ENCODE measurements at places on chromosomes 2 and 18.
A peak's percentile ranks its signal among the peaks of the same experiment; 100 is the strongest.

DNA sequence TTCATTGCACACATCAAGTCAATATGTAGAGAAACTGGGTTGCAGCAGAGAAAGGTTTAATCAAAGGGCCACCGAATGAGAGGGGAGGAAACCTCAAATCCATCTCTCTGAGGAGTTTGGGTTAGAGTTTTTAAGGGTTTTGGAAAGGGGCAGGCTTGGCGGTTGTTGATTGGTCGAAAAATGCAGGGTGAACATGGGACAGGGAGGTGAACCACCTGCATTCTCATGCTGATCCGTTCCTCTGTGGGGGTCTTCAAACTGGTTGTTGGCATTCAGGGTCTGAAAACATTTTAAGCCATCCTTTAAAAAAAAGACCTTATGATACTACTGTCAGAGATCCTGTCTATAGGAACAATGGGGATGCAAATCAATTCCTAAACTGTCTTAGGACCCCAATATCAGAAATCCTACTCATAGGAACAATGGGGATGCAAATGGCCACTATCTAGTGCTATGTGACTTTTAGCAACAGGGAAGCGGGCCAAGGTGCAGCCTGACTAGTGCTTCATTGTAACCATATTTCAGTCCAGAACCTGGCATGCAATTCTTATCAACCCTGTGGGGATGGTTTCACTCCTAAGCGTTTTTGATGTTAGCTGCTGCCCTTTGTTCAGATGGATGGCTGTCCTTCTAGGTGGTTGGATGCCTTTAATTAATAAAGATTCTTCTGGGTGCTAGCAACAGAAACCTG lies 120.1 kb upstream of the MGAT5 start:
- no peak for DNase-seq

DNA sequence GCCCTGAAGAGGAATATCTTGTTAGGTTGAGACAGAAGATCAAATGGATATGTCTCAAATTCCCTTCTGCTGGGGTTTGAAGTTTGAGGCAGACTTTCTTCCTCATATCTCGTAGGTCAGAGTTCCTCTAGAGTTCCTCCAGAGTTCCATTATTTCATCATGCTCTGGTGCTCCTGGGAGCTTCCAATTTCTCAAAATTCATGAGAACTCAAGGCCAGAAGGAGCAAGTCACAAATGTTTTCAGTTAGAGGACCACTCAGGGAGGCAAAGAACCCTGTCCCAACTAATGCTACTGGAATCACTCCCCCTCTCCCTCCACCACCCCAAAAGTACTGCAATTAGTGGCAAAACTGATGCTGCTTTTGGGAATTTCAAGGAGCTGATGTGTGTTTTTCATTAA lies 115.7 kb upstream of the RBMS1 start:
- no peak for DNase-seq

- DNase-seq = no peak
Measured at GRCh38 chr2:188292348-188293239, 920 bp downstream of the GULP1 start.

DNA sequence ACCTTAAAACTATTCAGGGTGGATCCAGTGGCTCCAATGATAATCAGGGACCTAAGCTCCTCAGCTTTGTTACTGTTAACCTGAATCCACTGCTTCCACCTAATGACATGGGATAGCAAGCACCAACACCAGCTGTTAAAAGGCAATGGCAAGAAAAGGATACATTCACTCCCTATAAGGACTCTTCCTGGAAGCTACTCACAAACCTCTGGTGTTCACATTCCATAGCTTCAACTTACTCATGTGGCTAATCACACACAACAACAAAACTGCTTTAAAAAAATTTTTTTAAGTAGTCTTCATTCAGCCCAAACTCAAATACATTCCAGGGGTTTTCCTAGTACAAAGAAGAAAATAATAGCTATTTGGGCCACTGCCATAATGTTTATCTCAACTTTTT lies 24.5 kb downstream of the ROCK2 start:
- no peak for DNase-seq

- no peak for DNase-seq
Measured at GRCh38 chr2:878245-878930, 72.3 kb upstream of the SNTG2 start.

- no peak for DNase-seq
Measured at GRCh38 chr2:69771461-69771860, 29.5 kb downstream of the ANXA4 start.

GRCh38 chr2:101265893-101266499 lies 13.3 kb downstream of the CNOT11 start:
- DNase-seq = no peak

DNA sequence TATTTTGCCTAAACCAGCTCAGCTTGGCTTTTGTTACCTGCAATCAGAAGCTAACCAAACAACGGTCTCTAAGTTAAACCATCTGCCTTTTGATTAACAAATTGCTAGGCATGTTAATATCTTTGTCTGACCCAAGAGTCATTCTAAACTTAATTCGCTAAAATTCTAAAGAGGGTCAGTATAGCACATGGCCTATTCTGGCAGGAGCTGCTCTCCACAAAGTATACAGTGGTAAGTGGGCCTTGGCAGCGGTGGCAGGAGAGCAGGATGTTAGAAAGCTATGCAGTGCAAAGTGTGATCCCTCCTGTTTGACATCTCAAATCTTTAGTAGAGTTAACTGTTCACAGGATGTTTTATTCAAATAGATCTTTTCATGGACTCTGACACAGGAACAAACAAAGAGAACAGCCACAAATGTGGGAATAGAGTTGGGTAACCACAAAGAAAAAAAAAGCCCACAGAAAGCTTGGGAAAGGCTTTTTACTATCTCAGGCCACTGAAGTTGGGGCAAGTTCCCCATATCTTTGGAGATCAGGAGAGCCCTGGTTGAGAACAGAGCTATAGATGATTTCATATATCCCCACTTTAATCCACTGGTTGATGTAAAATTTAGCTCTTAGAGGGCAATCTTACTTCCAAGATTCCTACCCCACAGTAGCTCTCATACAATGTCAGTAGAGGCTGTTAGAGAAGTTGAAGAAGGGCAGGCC lies 10.6 kb downstream of the CFAP210 start:
- DNase-seq = no peak

GRCh38 chr2:241965931-241966412 lies 96.4 kb downstream of the RTP5 start:
- DNase-seq = peak; percentile 39

DNA sequence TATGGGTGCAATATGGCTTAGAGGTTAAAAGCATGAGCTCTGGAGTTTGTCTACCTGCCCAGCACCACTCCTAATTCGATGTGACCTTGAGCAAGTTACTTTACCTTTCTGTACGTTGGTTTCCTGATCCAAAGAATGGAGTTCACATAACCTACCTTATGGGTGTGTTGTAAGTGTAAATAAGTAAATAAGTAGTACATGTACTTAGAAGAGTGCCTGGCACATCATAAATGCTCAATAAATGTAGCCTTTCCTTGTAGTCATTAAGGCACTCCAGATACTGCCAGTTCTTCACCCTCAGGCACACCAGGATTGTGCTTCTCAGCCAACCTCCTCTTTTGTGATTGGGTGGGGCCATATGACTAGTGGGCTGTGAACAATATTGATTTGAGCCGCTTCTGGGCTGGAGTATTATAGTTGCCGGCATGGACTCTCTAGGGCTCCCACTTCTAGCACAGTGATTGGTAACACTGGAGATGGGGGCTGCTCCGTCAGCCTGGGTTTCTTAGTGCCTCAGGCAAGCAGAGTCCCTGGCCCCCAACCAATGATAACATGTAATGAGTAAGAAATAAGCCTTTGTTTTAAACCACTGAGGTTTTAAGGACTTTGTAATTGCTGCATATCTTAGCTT lies 101.7 kb upstream of the NOSTRIN start:
- no peak for DNase-seq

DNA sequence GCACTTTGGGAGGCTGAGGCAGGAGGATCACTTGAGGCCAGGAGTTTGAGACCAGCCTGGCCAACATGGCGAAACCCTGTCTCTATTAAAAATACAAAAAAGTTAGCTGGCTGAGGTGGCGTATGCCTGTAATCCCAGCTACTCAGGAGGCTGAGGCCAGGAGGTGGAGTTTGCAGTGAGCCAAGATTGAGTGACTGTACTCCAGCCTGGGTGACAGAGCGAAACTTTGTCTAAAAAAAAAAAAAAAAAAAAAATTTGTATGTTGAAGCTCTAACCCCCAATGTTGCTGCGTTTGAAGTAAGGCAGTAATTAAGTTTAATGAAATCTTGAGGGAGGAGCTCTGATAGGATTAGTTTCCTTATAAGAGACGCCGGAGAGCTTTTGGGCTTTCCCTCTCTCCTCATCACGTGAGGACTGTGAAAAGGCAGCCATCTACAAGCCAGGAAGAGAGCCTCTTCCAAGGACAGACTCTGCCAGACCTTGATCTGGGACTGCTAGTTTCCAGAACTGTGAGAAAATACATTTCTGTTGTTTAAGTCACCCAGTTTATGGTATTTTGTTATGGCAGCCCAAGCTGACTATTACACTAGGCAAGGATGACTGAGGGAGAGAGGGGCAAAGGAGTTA lies 11.5 kb upstream of the PNPT1 start:
- DNase-seq = no peak

GRCh38 chr2:74540291-74540690 lies 10.6 kb downstream of the HTRA2 start:
- DNase-seq = no peak

DNA sequence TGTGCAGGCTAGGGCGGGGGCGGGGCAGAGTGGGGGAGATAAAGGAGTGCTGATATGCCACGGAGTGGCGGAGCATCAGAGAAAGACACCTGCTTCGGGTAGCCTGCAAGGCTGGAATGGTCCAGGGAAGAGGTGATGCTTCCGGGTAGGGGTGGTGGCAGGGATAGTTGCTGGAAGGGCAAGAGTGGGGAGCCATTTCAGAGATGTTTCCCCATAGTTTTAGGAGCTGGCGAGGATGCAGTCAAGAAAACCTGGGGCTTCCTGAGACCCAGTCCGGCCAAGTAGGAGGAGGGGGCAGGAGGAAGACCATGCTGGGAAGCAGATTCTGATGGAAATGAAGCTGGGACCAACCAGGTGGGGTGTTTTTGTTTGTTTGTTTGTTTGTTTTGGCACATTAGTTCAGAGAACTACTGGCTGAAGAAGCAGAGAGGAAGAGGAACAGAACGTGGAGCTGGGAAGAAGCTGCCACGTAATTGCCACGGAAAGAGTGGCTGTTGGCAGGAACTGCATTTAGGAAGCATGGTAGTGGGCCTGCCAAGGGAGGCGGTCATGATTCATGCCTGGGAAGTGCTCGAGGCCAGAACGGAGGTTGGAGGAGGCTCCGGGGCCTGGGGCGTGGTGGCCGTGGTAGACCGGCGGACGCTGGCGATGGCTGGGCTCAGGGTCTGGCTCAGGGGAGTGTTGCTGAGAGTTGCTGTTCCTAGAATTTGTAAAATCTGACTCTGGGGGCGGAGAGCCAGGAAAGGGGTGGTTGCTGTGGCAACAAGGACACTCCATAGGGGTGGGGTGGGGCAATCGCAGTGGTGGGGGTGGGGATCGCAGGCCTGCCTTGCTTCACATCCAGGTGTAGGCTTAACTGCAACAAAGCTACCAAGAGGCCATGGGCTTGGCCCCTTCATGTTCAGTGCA lies 8.6 kb upstream of the INPP5D start:
- no peak for DNase-seq

GRCh38 chr18:57077786-57078552 lies 68.9 kb upstream of the BOD1L2 start:
- DNase-seq = peak; percentile 21

GRCh38 chr2:181947273-181947672 lies 38.4 kb upstream of the PPP1R1C start:
- no peak for DNase-seq

- DNase-seq = no peak
Measured at GRCh38 chr18:12093520-12094257, at the start of gene ANKRD62. ANKRD62 (plus strand) TSS chr18:12093843; CDS start chr18:12094018, 175 bp downstream.

GRCh38 chr2:219230059-219230540 lies 494 bp downstream of the ANKZF1 start:
- DNase-seq = peak; percentile 34

DNA sequence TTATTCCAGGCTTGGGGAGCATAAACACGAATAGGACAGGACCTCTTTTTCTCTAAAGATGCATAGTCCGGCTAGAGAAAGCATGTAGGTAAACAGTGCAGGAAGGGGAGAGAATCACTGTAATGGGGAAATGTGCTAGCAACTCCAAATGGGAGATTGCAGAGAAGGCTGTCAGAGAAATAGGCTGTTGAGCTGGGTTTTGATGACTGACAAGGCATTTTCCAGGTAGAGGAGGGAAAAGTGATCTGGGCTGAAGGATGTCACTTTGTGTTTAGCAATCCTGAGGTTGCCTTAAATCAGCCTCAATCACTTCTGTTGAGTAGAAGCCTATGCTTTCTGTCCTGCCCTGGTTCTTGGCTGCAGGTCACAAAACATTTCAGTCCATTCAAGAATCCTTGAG lies 242.0 kb upstream of the MEIS1 start:
- no peak for DNase-seq

DNA sequence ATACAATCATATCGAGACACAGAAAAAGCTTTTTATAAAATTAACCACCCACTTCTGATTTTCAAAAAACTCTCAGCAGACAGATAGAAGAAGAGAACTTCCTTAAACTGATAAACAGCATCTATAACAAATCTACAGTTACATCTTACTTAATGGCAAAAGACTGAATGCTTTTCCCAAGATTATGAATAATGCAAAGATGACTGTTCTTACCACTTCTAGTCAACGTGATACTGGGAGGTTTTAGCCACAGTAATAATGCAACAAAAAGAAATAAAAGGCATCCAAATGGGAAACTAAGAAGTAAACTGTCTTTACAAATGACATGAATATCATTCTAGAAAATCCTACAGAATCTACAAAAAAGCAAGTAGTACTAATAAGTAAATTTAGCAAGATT lies 58.0 kb upstream of the TMEM247 start:
- DNase-seq = no peak

DNA sequence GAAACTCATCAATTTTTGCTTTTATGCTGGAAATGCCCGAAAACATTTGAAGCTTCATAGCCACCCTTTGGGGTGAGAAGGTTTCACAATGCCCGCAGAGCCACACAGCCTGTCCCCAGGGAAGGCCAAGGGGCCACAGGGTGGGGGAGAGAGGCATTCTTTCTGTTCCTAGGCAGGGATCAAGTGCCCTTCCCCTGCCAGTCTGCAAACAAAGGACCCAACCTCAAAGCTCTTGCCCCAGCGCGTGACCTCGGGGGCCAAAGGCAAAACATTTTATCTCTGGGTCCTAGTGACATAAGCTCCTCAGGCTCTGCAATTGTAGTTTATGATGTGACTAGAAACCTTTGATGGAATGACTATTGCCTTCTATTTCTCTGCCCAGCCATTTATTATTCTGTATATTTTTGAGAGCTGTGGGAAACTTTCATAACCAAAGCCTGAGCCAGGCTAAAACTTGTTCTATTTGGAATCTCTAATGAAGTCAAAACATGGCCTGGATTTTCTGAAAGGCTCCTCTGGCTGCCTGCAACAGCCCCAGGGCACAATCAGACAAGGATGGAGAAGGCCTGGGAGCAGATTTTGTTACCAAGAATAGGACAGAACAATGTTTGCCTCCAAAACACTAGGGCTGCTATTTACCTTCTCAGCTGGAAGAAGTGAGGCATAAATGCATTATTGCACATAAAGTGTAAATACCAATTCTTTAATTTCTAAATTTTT lies 137.2 kb upstream of the KCTD1 start:
- no peak for DNase-seq
